Hepatocyte (in vitro differentiated cells): ENCODE measurements at places on chromosomes 1 and 21. TPM values are rescaled to one million over a fixed set of nuclear protein-coding genes. Genes with fewer than 3 reads are reported as not detected.

Gene HORMAD1
- polyA plus RNA-seq, result not detected in 2 replicates

Gene C1orf115
- polyA plus RNA-seq, result 27.2 and 42.3 TPM in 2 replicates

- peak within 1 kb of the TSS; percentile 99 for H3K4me3 ChIP-seq
- peaks cover 11% of the 10 kb centered on the region for H3K4me1 ChIP-seq
- peak; percentile 96 for DNase-seq
- H3K27me3 ChIP-seq, result no peaks in the 10 kb centered on the region
- H3K27ac ChIP-seq, result peak within 1 kb of the TSS; percentile 75
Measured at GRCh38 chr1:6554031-6554906, at the start of gene NOL9. NOL9 (minus strand) TSS chr1:6554513; CDS start chr1:6554502, 11 bp downstream.

DNA sequence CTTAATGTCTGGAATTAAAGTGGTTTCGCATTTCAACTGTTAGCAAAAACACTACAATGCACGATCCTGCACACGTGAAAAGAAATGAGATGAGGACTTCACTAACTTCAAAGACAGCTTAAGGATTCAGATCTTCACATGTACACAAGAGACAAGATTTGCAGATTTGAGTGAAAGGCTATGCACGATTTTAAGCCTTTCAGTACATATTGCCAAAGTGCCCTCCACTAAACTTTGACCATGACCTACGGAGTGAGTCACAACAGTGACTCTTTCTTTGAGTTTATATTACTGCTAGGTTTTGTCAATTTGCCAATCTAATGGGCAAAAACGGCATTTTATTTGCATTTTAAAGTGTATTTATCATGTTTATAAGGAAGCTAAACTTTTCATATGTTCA lies 41.2 kb upstream of the CR1L start:
- H3K4me3 ChIP-seq, result no peak overlapping the region
- no peak overlapping the region for H3K27ac ChIP-seq
- no peaks in the 10 kb centered on the region for H3K4me1 ChIP-seq
- H3K36me3 ChIP-seq, result no peaks in the 10 kb centered on the region

DNA sequence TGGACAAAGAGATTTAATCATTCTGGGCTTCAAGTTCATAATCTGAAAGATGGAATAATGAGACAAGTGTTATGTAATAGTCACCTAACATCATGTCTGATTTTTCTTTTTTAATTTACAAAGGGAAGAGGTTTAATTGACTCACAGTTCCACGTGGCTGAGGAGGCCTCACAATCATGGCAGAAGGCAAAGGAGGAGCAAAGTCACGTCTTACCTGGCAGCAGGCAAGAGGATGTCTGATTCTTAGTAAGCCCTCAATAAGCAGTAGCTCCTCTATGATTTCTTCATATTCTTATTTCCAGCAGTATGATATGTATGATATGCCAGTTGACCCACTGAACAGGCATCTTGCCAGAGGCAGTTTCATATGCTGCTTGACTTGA lies 152.7 kb downstream of the S1PR1 start:
- no peaks in the 10 kb centered on the region for H3K27me3 ChIP-seq
- H3K4me3 ChIP-seq, result no peak overlapping the region
- no peak for DNase-seq
- no peaks in the 10 kb centered on the region for H3K36me3 ChIP-seq
- no peak overlapping the region for H3K27ac ChIP-seq

DNA sequence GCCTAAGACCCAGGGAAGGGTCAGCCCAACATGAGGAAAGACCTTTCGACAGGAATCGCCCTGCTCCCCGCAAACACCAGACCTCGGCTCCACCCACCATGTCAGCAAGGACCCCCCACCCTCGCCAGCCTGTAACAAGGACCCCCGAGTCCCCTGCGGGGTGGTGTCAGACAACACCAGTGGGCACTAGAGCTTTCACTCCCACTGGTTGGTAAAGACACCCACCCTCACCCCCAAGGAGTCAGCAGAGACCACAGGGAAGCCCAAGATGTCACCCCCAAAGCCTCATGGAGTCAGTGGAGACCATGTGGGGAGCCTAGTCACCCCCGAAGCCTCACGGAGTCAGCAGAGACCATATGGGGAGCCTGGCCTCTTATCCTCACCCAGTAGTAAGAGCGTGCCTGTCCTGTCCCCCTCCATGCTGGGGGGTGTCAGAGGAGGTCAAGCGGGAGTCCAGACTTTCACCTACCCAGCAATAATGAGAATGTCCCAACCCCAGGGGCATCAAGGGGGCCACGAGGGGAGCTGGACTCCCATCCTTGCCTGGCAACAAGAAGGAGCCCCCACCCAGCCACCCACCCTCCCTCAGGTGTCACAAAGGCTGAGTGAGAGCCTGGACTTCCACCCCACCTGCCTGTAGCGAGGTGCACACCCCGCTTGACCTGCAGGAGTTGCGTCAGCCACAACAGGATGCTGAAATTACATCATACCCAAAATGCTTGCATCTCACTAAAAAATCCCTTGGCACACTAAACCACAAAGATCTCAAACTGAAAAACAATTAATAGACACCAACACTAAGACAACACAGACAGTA lies 24.8 kb downstream of the SLC19A1 start:
- H3K27me3 ChIP-seq, result no peaks in the 10 kb centered on the region
- no peaks in the 10 kb centered on the region for H3K36me3 ChIP-seq
- no peak overlapping the region for H3K4me3 ChIP-seq
- H3K27ac ChIP-seq, result no peak overlapping the region
